ENCODE measurements at places on chromosomes 4 and X.

DNA sequence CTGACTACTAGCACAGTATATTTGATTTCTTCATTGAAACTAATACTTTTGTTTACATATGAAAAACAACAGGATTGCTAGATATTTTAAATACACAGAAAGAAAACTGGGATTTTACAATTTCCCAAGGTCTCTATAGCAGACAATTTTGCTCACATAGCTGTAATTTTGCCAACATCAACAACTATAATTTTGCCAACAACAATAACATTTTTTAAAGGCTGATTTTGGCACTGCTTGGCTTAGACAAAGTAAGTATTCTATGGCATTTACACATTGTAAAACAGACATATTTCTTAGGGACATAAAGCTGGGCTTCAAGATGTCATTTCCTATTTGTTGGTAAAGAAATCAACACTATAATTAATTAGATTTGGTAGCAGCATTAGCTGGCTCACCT, 922.1 kb downstream of the RAB28 start:
- DNase-seq = no peak

DNA sequence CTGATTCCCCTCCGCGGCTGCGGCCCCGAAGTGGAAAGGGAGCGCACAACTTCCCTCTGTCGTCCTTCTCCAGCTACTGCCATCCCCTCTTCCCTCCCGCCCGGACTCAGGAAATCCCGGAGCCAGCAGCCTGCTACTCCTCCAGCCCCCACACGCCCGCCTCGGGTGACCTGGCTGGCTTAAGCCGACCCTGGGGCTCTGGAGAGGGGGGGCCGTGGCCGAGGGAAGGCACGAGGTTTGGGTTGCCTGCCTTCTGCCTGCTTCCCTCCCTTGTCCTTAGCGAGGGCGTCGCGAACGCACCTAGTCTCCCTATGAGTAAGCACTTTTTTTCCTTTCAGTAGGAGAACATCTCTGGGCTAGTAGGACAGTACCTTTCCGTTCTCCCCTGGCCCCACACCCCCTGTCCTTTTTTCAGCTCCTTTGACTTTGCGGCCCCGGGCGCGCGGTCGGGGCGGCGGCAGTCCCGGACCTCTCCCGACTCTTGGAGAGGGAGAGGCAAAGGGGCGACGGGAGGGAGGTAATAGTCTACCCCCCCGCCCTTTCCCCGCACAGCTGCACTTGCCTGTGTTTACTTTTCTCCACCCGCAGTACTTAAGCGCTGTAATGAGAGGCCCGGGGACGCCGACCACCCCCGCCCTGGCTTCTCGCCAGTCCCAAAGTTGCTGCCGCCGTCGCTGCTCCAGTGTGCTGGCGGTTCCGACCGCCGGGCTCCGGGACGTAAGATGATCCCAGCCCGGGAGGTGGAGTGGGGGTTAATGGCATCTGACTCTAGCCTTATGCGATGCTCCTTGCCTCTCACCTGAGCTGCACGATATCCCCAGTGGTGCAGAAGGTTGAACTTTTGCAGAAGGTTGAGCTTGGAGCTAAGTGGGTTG, 868 bp downstream of the PLS3 start:
- DNase-seq = no peak

GRCh38 chrX:11609109-11609508, 56.6 kb downstream of the ARHGAP6 start:
- DNase-seq = no peak

- no peak for DNase-seq
Observed at GRCh38 chr4:185016946-185017758, 1.1 kb upstream of the HELT start.

GRCh38 chr4:154489558-154490233, 1.9 kb downstream of the DCHS2 start:
- DNase-seq = no peak

- no peak for DNase-seq
Observed at GRCh38 chrX:69107231-69107739, 58.0 kb downstream of the PJA1 start.

- no peak for DNase-seq
Observed at GRCh38 chr4:156971165-156971675, 379 bp downstream of the PDGFC start.

DNA sequence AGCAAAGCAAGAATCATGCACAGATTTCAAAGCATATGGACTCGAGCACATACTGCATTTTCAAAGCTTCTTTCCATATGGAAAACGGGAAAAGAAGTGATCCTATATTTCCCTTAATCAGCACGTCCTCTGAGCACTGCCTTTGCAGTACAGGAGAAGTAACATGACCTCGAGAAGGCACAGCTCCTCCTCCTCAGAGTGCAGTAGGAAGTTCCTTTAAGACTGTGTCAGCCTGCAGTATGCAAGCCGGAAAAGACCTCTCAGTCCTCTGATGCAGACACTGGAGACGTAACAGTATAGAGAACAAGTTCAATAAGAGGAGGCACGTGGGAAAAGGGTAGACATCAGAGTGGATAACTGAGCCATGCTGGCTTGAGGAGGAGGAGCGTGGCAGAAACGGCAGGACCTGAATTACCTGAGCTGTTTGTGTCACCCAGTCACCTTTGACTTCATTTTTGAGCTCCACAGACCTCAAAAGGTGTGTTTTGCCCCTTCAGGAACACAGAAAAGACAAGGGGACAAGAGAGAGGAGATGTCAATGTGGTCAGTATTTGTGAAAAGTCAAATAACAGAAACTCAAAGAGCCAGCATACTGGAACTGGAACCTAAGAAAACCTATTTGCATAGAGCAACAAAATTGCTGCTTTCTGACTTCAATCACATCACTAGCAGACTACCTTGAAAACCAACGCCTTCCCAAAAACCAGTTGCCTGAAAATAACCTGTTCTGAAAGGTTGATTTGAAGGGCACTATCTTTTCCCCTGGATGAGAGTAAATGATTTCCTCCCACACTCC, 20.8 kb downstream of the IRF2 start:
- DNase-seq = no peak

- no peak for DNase-seq
Observed at GRCh38 chrX:54087661-54088060, 43.4 kb upstream of the PHF8 start.

- DNase-seq = no peak
Observed at GRCh38 chr4:7324651-7325121, 110.0 kb downstream of the PSAPL1 start.

GRCh38 chr4:78092850-78093249, 35.7 kb downstream of the FRAS1 start:
- DNase-seq = no peak

- DNase-seq = no peak
Observed at GRCh38 chrX:30153881-30154260, 61.5 kb upstream of the MAGEB2 start.

DNA sequence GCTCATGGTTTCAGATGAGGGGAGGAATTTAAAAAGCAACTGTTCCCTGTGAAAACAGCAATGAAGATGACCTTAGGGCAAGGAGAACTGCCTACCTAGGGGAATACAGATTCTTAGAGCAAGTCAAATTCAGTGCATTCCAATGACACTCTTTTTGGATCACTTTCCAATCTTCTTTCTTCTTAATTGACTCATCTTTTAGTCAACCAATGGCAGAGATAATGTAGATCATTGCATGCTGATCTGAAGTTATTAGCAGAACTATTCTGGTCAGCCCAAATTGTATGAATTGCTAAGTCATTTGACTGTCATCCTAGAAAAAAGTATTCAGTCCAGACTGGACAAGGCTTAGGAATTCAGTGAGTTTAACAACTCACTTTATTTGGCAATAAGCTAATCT, 12.6 kb upstream of the NR3C2 start:
- DNase-seq = no peak

GRCh38 chr4:112751447-112751846, 114.5 kb downstream of the LARP7 start:
- no peak for DNase-seq

- no peak for DNase-seq
Observed at GRCh38 chr4:183354219-183354618, 32.0 kb upstream of the CLDN24 start.

All from epithelial cell of proximal tubule (primary cell).